ENCODE measurements at places on chromosomes 1 and 21. TPM values are rescaled to one million over a fixed set of nuclear protein-coding genes. Genes with fewer than 3 reads are reported as not detected.

Gene RPL22
- total RNA-seq: 533 TPM

Gene S100A11
- 295 TPM for total RNA-seq

Gene ARHGEF2
- total RNA-seq: 216 TPM

Gene STUM
- total RNA-seq: not detected

Gene KCNH1
- total RNA-seq: not detected

DNA sequence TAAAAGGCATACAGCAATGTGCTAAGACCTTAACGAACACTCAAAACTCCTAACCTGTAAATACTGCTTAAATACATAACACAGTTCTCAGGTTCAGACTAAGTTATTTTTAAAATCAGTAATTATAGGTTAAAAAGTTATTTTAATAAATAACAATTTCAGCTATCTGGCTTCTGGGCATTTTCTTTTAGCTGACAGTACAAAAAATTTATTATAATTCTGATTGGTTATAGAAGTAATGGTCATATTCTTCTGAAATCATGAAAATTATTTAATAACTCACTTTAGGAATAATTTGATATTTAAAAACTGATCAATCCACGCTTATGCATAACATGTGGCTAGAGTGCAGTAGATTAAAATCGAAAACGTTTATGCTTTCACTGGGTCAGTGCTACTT is 10.7 kb downstream of the RGS18 start:
- H3K36me3 ChIP-seq: no peaks in the 10 kb centered on the region
- no peaks in the 10 kb centered on the region for H3K27me3 ChIP-seq
- H3K4me3 ChIP-seq: no peak overlapping the region
- no peak overlapping the region for H3K27ac ChIP-seq

DNA sequence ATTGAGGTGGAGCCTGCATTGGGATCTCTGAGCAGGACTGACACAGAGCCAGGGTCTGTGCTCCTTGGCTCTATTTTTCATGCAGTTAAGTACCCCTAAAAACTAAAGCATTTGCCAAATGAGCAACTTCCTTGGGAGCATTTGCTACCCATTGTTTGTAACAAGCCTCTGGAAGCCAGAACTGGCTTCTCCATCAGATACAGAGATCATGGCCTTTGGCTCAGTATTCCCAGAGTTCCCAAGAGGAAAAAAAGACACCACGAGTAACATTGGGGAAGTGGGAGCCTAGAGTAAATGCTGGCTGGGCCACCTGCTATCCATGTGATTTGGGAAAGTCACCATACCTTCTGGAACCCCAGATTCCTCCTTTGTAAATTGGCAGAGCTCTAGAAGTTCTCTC is 44.8 kb downstream of the OPTC start:
- H3K4me1 ChIP-seq: no peaks in the 10 kb centered on the region
- H3K27ac ChIP-seq: no peak overlapping the region
- no peak overlapping the region for H3K4me3 ChIP-seq
- H3K36me3 ChIP-seq: no peaks in the 10 kb centered on the region
- no peak for DNase-seq
- peaks cover 4% of the 10 kb centered on the region for H3K27me3 ChIP-seq

- no peak for DNase-seq
- H3K27me3 ChIP-seq: no peaks in the 10 kb centered on the region
- no peaks in the 10 kb centered on the region for H3K4me1 ChIP-seq
- no peaks in the 10 kb centered on the region for H3K36me3 ChIP-seq
- H3K4me3 ChIP-seq: no peak overlapping the region
- no peak overlapping the region for H3K27ac ChIP-seq
These were observed 897.5 kb downstream of the TTLL7 start for GRCh38 chr1:83101406-83101805.

DNA sequence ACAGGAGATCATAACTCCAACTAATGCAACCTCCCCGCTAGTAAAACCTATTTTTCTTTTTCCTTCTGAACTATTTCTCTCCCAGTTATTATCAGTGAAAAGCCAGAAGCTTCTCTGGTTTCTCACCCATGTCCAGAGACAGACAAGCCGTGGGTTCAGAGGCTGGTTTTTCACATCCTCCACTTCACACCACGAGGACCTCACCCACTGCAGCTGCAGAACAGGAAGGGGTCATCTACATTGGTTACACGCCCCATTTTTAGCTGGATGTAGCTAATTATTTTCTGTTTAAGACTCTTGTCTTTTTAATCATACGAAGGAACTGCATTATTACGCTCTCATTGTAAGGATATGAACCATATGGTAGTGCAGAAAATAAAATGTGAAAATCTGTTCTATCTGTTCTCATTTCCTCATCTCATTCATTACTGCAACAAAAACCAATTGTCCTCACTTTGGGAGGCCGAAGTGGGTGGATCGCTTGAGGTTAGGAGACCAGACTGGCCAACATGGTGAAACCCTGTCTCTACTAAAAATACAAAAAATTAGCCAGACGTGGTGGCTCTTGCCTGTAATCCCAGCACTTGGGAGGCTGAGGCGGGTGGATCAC is 39.1 kb upstream of the CLDN14 start:
- no peaks in the 10 kb centered on the region for H3K27me3 ChIP-seq
- DNase-seq: no peak
- H3K36me3 ChIP-seq: no peaks in the 10 kb centered on the region
- H3K4me1 ChIP-seq: no peaks in the 10 kb centered on the region
- H3K27ac ChIP-seq: no peak overlapping the region

DNA sequence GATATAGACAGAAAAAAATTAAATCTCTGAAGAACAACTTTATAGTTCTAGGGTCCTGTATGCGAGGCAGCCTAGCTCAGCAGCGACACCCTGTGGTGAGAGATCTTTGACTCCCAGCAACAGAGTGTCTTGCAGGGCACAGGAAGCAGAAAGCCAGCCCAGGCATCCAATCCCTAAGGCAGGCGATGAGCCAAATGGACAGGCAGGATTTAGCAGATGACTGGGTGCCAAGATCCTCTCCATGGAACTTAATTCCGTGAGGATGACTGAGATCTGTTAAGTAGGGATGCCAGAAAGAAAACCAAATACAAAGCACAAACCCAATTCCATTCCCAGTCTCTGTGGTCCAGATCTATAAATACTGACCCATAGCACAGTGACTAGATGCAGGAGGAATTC is 38.8 kb downstream of the HLCS start:
- no peaks in the 10 kb centered on the region for H3K36me3 ChIP-seq
- no peaks in the 10 kb centered on the region for H3K27me3 ChIP-seq
- no peak overlapping the region for H3K27ac ChIP-seq
- peak; percentile 50 for DNase-seq
- H3K4me1 ChIP-seq: peaks cover 2% of the 10 kb centered on the region

DNA sequence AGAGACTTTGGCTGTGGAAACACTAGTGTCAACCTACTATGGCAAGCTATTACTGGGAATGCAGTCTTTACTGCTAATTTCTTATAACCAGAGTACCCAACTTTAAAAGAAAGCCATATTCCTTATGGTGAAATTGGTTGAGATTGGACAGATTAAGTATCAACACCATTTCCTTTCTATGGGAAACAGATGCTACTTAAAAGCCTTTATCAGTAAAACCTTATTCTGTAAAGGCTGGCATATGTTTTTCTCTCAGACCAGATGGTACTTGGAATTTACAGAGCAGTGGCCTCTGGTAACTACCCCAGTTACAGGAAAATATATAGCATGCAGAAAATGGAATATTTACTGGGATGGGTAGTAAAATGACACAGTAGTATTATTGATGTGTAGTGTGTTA is 18.8 kb downstream of the IFI44 start:
- peaks cover 5% of the 10 kb centered on the region for H3K36me3 ChIP-seq
- no peak overlapping the region for H3K4me3 ChIP-seq
- no peak for DNase-seq
- no peak overlapping the region for H3K27ac ChIP-seq

DNA sequence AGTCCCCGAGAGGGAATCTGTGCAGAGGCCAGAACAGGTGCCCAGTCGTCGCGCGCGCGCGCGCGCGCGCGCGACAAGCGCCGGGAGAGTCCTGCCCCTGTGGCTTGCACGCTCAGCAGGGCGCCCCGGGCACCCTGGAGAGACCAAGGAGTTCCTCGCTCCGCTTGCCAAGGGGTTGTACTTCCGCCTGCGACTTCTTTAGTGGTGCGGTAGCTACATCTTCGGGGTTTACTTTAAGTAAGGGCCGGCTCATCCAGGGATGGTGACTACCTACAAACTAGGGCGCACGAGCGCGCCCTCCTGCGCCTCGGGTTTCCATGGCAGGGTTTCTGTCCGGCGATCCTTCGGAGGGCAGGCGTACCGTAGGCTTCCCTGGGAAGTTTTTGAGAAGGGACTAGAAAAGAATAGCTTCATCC is 1.4 kb downstream of the LHX4 start:
- H3K27me3 ChIP-seq: peaks cover 81% of the 10 kb centered on the region
- H3K4me3 ChIP-seq: peak overlapping the region; percentile 69
- H3K27ac ChIP-seq: no peak overlapping the region

- peaks cover 15% of the 10 kb centered on the region for H3K4me1 ChIP-seq
- no peak for DNase-seq
- no peak overlapping the region for H3K27ac ChIP-seq
- H3K27me3 ChIP-seq: no peaks in the 10 kb centered on the region
- H3K36me3 ChIP-seq: peaks cover 6% of the 10 kb centered on the region
These were observed 44.6 kb downstream of the TOR3A start for GRCh38 chr1:179126338-179127060.

- no peak for DNase-seq
- peaks cover 3% of the 10 kb centered on the region for H3K27me3 ChIP-seq
- no peaks in the 10 kb centered on the region for H3K36me3 ChIP-seq
- no peak overlapping the region for H3K27ac ChIP-seq
- no peaks in the 10 kb centered on the region for H3K4me1 ChIP-seq
These were observed 69.2 kb downstream of the SCCPDH start for GRCh38 chr1:246793356-246793896.

- no peak overlapping the region for H3K27ac ChIP-seq
- DNase-seq: no peak
- no peaks in the 10 kb centered on the region for H3K27me3 ChIP-seq
- H3K36me3 ChIP-seq: peaks cover 3% of the 10 kb centered on the region
- no peak overlapping the region for H3K4me3 ChIP-seq
These were observed 67.3 kb downstream of the VAV3 start for GRCh38 chr1:107897438-107898345.

GRCh38 chr1:67489643-67490042 is 59.4 kb upstream of the SERBP1 start:
- DNase-seq: no peak
- no peak overlapping the region for H3K27ac ChIP-seq
- no peaks in the 10 kb centered on the region for H3K36me3 ChIP-seq
- no peaks in the 10 kb centered on the region for H3K4me1 ChIP-seq
- H3K4me3 ChIP-seq: no peak overlapping the region

- H3K4me1 ChIP-seq: no peaks in the 10 kb centered on the region
- H3K27me3 ChIP-seq: no peaks in the 10 kb centered on the region
- no peak for DNase-seq
- no peak overlapping the region for H3K27ac ChIP-seq
- no peaks in the 10 kb centered on the region for H3K36me3 ChIP-seq
These were observed 91.2 kb upstream of the KCTD3 start for GRCh38 chr1:215475796-215476481.

DNA sequence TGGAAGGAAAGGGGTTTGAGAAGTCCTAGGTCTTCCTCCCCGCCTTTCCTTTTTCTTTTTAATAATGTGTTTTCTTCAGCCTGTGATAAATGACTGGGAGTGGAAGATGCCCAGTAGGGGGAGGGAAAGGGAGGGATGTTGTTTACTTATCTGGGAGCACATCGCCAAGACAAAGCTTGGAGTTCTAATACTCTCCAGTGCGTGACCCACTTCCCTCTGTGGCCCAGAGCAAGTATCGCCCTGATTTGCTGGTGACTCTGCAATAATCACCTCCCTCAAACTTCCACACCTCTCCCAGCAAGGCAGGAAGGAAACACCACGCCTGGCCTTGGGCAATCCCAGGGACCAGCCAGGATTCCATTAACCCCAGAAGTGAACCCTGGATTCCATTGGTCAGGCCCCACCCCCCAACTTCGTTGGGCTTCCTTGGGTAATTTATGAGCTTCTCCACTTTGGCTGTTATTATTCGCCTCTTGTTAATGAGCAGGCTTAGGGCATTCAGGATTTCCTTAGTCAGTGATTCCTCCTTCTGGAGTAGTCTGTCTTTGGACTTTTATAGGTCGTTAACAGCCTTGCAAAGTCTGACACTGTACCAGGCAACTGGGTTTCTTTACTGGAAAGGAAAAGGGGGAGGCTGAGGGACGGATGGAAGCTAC is 24.3 kb upstream of the GRHL3 start:
- no peak for DNase-seq
- H3K27me3 ChIP-seq: peaks cover 36% of the 10 kb centered on the region
- H3K4me3 ChIP-seq: no peak overlapping the region
- H3K4me1 ChIP-seq: no peaks in the 10 kb centered on the region
- no peaks in the 10 kb centered on the region for H3K36me3 ChIP-seq

GRCh38 chr21:15495965-15496364 is 233.8 kb upstream of the USP25 start:
- no peak overlapping the region for H3K27ac ChIP-seq
- no peak overlapping the region for H3K4me3 ChIP-seq
- no peaks in the 10 kb centered on the region for H3K36me3 ChIP-seq
- no peak for DNase-seq

- no peak overlapping the region for H3K27ac ChIP-seq
- H3K4me3 ChIP-seq: no peak overlapping the region
- no peaks in the 10 kb centered on the region for H3K36me3 ChIP-seq
- H3K4me1 ChIP-seq: no peaks in the 10 kb centered on the region
- no peaks in the 10 kb centered on the region for H3K27me3 ChIP-seq
These were observed 96.8 kb upstream of the C1orf21 start for GRCh38 chr1:184289825-184290550.
